ENCODE measurements at places on chromosomes 4 and X.

GRCh38 chrX:35046660-35047296, 104.2 kb downstream of the FAM47B start:
- DNase-seq: no peak
- H3K27ac ChIP-seq: no peak overlapping the region
- no peaks in the 10 kb centered on the region for H3K36me3 ChIP-seq
- no peaks in the 10 kb centered on the region for H3K4me1 ChIP-seq
- no peaks in the 10 kb centered on the region for H3K27me3 ChIP-seq

- H3K4me1 ChIP-seq: no peaks in the 10 kb centered on the region
- H3K36me3 ChIP-seq: no peaks in the 10 kb centered on the region
- no peak overlapping the region for H3K27ac ChIP-seq
- H3K4me3 ChIP-seq: no peak overlapping the region
These were observed 58.9 kb upstream of the NXF3 start for GRCh38 chrX:103151799-103152198.

DNA sequence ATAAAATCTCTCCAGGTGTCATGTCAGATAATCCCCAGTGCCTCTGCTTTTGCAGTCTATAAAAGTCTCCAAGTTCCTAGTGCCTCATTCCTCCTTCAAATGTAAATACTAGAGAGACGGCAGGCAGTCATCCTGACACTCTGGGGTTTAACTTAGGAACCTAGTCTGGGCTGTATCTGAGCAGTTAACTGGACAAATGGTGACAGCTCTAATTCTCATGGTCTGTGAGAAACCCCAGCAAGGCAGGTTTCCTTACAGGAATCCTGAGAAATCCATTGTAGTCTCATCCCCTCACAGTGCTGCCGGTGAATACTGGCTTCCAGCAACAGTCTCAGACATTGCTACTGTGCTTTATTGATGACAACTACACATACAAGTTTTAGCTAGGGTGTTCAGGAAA, 246.8 kb downstream of the SNCA start:
- H3K27me3 ChIP-seq: peaks cover 15% of the 10 kb centered on the region
- DNase-seq: no peak
- H3K4me1 ChIP-seq: no peaks in the 10 kb centered on the region
- no peaks in the 10 kb centered on the region for H3K36me3 ChIP-seq

DNA sequence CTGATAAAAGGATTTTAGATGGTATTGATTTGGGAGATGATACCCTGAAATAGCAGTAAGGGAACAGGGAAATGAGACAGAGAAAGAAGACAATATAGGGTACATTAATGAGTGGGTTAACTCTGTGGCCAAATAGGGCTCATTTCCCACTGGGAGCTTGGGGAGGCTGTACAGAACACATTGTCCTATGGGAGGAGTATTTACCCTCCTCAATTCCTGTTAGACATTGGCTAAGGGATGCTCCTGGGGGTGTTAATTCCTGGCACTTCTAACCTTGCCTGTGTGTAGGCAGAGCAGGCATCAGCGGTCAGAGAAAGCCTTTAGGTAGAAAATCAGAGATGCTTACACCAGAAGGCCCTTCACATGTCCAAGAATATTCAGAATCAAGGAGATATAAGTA, 49.0 kb downstream of the ARHGEF38 start:
- no peak overlapping the region for H3K27ac ChIP-seq
- no peak overlapping the region for H3K4me3 ChIP-seq
- H3K4me1 ChIP-seq: no peaks in the 10 kb centered on the region

- peaks cover 29% of the 10 kb centered on the region for H3K36me3 ChIP-seq
- H3K27me3 ChIP-seq: no peaks in the 10 kb centered on the region
- H3K4me1 ChIP-seq: peaks cover 8% of the 10 kb centered on the region
- H3K4me3 ChIP-seq: no peak overlapping the region
- DNase-seq: no peak
These were observed 22.5 kb downstream of the LETM1 start for GRCh38 chr4:1833307-1834046.

- peak within 1 kb of the TSS; percentile 93 for H3K27ac ChIP-seq
- no peaks in the 10 kb centered on the region for H3K27me3 ChIP-seq
- peak; percentile 76 for DNase-seq
- peaks cover 23% of the 10 kb centered on the region for H3K36me3 ChIP-seq
These were observed at the start of gene CYP4V2 for GRCh38 chr4:186191200-186192065. Gene CYP4V2 (plus strand): TSS chr4:186191567. CDS start chr4:186191824, 257 bp downstream.

GRCh38 chrX:78886550-78886949, 58.6 kb upstream of the P2RY10 start:
- no peaks in the 10 kb centered on the region for H3K27me3 ChIP-seq
- peaks cover 2% of the 10 kb centered on the region for H3K36me3 ChIP-seq
- peaks cover 10% of the 10 kb centered on the region for H3K4me1 ChIP-seq
- peak overlapping the region; percentile 75 for H3K27ac ChIP-seq
- no peak for DNase-seq

- peaks cover 7% of the 10 kb centered on the region for H3K4me1 ChIP-seq
- no peak overlapping the region for H3K4me3 ChIP-seq
- peaks cover 9% of the 10 kb centered on the region for H3K36me3 ChIP-seq
- H3K27me3 ChIP-seq: no peaks in the 10 kb centered on the region
These were observed 62.0 kb downstream of the APOOL start for GRCh38 chrX:85065512-85066198.

- DNase-seq: no peak
- no peak overlapping the region for H3K27ac ChIP-seq
- no peaks in the 10 kb centered on the region for H3K27me3 ChIP-seq
- H3K4me3 ChIP-seq: no peak overlapping the region
These were observed 176.3 kb upstream of the EDA2R start for GRCh38 chrX:66815227-66815626.

GRCh38 chrX:130975947-130976346, 72.9 kb upstream of the ENOX2 start:
- no peaks in the 10 kb centered on the region for H3K36me3 ChIP-seq
- no peaks in the 10 kb centered on the region for H3K4me1 ChIP-seq
- H3K27me3 ChIP-seq: no peaks in the 10 kb centered on the region

GRCh38 chr4:48963042-48963679, 22.9 kb upstream of the CWH43 start:
- H3K4me3 ChIP-seq: no peak overlapping the region
- peaks cover 6% of the 10 kb centered on the region for H3K27me3 ChIP-seq
- peak; percentile 64 for DNase-seq
- no peaks in the 10 kb centered on the region for H3K4me1 ChIP-seq
- no peak overlapping the region for H3K27ac ChIP-seq
- peaks cover 2% of the 10 kb centered on the region for H3K36me3 ChIP-seq

DNA sequence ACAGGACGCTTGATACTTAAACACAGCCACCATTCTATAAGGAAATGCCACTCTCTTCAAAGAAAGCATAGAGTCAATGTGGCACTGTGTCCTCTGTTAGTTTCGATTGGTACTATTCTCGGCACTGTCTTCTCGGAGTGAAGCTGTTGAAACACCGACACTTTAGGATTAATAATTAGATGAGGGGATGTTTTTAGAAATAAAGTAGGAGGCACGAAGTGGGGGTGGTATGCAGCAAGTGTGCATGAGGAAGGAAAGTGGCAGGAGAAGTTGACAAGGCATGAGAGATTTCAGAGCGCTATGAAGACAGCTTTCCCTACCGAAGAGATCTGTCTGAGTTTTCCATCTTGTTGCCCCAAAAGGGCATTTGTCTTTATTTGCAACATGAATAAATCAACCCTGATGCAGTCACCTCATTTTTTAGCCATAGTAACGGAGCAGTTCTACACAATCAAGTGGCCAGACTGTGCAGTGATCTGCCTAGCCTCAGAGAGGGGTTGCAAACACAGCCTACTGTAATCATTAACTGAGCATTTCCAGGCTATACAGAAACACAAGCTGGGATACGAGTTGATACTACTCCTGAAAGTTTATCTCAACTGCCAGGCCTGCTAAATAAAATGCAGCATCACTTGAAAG, 8.3 kb downstream of the GPRIN3 start:
- peak overlapping the region; percentile 96 for H3K27ac ChIP-seq
- peak overlapping the region; percentile 89 for H3K4me3 ChIP-seq
- no peak for DNase-seq
- H3K4me1 ChIP-seq: peaks cover 76% of the 10 kb centered on the region
- peaks cover 24% of the 10 kb centered on the region for H3K36me3 ChIP-seq
- H3K27me3 ChIP-seq: no peaks in the 10 kb centered on the region

GRCh38 chrX:152428120-152428519, 23.0 kb downstream of the GABRA3 start:
- no peaks in the 10 kb centered on the region for H3K27me3 ChIP-seq
- H3K4me3 ChIP-seq: no peak overlapping the region
- no peaks in the 10 kb centered on the region for H3K36me3 ChIP-seq

DNA sequence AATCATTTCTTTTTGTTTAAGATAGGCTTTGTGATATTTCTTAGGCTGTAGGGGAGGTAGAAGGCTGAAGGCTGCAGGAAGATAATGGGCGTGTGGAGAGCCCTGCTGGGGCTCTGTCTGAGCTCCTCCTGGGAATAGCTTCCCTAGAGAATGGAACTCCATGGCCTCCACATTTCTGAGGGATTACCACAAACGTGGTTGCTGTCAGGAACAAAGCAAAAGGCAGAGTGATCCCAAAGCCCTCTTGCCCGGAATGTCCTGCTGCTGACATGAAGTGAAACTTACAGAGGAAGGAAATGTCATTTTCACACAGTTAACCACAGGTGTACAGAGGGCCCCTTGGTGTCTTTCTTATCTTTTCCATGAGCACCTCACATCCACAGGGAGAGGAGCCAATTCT, 89.3 kb downstream of the DDIT4L start:
- no peaks in the 10 kb centered on the region for H3K27me3 ChIP-seq
- H3K4me3 ChIP-seq: peak overlapping the region; percentile 42
- H3K27ac ChIP-seq: no peak overlapping the region
- H3K4me1 ChIP-seq: peaks cover 26% of the 10 kb centered on the region

- no peak overlapping the region for H3K27ac ChIP-seq
- H3K27me3 ChIP-seq: no peaks in the 10 kb centered on the region
- H3K4me3 ChIP-seq: no peak overlapping the region
These were observed 28.2 kb upstream of the PGK1 start for GRCh38 chrX:78075787-78076389.

GRCh38 chrX:116384406-116384954, 51.9 kb upstream of the SLC6A14 start:
- H3K4me3 ChIP-seq: no peak overlapping the region
- DNase-seq: no peak
- H3K4me1 ChIP-seq: no peaks in the 10 kb centered on the region
- H3K27ac ChIP-seq: no peak overlapping the region
- no peaks in the 10 kb centered on the region for H3K27me3 ChIP-seq
- H3K36me3 ChIP-seq: no peaks in the 10 kb centered on the region

DNA sequence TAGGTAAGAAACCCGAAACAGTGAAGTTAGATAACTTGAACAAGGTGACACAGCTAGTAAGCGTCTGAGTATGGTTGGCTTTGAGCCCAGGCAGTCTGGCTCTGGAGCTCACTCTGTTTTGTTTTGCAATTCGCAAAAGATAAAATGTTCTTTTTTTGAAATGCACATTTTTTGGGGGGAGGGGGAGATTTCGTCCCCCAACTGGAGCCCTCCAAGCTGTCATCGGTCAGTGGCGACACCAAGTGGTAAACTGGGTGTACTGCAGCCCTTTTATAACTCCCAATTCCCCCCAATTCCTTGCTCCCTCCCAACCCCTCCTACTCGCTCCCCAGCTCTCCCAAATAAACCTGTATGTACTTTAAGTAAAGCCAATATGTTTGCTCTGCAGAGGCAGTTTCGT, 2.8 kb upstream of the CLCN5 start:
- DNase-seq: no peak
- no peak overlapping the region for H3K4me3 ChIP-seq
- H3K36me3 ChIP-seq: peaks cover 5% of the 10 kb centered on the region
- no peak overlapping the region for H3K27ac ChIP-seq
- H3K4me1 ChIP-seq: no peaks in the 10 kb centered on the region

DNA sequence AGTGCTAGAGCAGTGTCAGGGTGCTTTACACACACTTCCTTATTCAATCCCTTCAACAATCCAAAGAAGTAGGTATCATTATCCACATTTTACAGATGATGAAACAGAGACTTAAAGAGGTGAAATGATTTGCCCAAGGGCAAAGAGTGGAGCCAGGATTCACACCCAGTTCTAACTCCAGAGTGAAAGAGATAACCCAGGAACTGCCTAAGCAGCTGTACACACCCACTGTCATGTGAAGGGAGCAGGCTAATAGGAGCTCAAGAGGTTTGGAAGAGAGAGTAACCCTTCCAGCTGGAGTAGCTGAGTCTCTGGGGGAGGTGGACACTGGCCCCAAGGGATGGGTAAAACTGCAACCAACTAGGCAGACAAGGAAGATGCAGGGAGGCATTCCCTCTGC, 92.5 kb downstream of the FBXL5 start:
- H3K27me3 ChIP-seq: no peaks in the 10 kb centered on the region
- no peak overlapping the region for H3K27ac ChIP-seq
- no peak for DNase-seq
- peaks cover 8% of the 10 kb centered on the region for H3K36me3 ChIP-seq

GRCh38 chr4:7371210-7371941, 63.4 kb downstream of the PSAPL1 start:
- no peak overlapping the region for H3K27ac ChIP-seq
- H3K4me1 ChIP-seq: no peaks in the 10 kb centered on the region
- no peaks in the 10 kb centered on the region for H3K36me3 ChIP-seq
- H3K4me3 ChIP-seq: no peak overlapping the region

DNA sequence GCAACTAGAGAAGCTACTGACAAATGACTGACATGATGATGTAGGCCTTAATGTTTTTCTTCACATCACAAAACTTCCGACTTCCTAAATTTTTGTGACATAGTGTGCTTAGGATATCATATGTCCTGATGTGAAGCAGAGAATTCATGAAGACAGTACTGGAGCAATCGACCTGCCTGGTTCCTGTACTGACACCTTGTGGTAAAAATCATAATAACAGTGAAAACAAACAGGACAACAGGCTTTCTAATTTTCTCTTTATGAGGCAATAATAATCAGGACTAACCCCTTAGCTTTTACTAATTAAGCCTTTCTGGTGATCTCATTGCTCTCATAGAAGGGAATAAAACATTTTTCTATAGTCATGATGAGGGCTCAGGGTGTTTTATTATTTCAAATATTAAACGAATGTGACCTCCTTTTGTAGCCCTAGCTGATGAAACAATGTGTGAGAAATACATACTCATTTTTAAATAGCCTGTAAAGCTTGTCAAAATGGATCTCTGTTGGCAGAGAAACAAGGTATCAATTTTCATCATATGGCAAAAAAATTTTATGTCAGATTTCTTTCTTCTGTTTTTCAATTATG, 158.4 kb downstream of the TENT5D start:
- no peaks in the 10 kb centered on the region for H3K4me1 ChIP-seq
- peaks cover 1% of the 10 kb centered on the region for H3K36me3 ChIP-seq
- H3K27me3 ChIP-seq: no peaks in the 10 kb centered on the region
- no peak for DNase-seq
- no peak overlapping the region for H3K27ac ChIP-seq

DNA sequence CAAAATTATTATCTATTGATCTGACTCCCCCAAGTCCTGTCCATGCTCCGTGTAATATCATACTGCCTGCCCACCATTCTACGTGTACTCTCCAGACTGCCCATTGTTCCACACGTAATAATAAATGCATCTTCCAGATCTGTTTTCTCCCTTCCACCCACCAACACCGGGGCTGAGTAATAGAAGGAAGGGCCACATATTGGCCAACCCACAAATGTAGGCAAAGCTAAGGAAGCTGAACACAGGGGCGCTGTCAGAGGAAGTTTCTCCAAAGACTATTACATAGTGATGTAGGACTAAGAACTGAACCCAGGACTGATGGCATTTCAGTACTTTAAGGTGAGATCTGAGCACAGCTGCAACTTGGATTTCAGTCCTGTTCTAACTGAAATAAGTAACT, 135.8 kb upstream of the GUCY1A1 start:
- no peaks in the 10 kb centered on the region for H3K36me3 ChIP-seq
- no peaks in the 10 kb centered on the region for H3K27me3 ChIP-seq
- H3K4me3 ChIP-seq: no peak overlapping the region
- DNase-seq: no peak
- H3K27ac ChIP-seq: no peak overlapping the region
- no peaks in the 10 kb centered on the region for H3K4me1 ChIP-seq
